Upper lobe of right lung (tissue), 1 donor: ENCODE measurements at places on chromosomes 2 and 18.

GRCh38 chr2:218961229-218961628 lies 1.8 kb downstream of the CDK5R2 start:
- no peak for DNase-seq

DNA sequence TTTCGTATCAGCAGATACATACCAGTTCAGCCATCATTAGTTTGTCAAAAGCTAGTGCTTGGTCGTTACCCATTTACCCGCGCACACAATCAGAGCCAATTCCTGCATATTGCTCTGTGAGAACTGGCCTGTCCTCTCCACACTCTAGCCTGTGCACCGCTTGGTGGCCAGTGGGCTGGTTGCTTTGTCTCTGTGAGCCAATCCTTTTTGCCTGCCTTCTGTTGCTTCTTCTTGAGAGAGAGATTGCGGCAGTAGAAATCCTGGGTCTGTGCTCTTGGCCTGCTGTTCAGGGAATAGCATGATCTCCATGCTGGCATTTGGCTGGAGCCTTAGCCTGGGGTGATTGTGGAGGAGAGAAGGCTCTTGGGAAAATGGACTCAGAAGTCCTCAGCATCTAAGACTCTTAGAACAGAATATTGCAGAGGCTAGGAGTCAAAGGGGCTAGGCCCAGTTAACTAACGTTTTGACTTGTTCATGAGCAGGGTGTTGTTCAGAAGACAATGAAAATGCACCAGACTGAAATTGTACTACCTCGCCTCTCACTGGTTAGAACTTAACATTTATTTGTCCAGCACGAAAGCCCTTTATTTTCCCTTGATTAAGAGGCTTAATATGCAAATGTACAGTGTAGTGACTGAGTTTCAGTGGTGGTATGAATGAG lies 37.1 kb downstream of the MAP4K4 start:
- no peak for DNase-seq

DNA sequence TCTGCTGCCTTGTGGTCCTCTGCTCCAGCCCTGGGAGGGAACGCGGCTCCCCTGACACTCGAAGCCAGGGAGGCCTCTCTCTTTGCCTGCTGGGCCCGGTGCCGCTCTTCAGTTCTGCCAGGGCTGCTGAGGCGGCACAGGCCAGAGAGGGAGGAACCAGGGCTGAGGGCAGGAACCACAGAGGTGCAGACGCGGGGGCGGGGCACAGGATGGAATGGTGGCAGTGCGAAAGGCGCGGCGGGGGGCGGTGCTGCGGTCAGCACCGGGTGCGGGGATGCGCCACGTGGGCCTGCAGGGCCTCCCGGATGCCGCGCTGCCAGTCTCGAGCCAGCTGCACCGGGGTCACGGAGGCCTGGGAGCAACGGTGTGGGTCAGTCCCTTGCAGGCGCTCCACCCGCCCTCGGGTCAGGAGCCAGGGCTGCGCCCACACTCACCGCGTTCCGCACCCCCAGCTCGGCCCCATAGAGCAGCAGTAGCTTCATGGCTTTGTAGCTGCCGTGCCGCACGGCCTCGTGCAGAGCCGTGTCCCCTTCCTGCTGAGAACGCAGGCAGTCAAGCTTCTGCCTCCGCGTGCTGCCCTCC lies 4.4 kb downstream of the ANKRD23 start:
- DNase-seq, result peak; percentile 88

DNA sequence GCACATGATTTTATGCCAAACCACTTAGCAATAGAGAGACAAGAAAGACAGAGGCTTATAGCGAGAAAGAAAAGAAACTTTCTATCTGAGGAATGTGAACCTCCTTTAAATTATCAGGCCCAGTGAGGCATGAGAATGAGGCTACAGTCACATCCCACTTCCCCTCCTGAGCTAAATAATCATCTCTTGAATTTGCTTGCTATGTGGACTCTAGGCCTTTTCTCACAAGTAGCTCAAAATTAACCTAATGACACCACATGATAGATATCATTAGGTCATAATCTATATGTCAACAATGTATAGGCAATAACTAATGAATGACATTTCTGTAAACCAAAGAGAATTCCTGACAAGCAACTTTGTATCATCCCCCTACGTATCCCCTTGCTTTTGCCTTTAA lies 301.5 kb upstream of the MGAT5 start:
- no peak for DNase-seq

GRCh38 chr2:124027182-124027581 lies 2.1 kb downstream of the CNTNAP5 start:
- DNase-seq, result no peak

DNA sequence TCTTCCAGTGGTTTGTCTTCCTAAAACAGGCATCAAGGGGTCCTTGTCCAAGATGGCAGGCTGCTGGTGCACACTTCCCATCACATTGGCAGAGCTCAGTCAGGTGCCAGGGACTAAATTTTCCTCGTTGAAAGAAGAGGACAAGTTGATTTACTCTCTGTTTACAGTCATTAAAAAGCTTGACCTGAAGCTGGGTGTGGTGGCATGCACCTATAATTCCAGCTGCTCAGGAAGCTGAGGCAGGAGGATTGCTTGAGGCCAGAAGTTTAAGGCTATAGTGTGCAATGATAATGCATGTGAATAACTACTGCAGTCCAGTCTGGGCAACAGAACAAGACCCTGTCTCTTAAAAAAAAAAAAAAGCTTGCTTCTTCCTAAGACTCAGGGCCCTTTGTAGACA lies 3.6 kb upstream of the PLB1 start:
- DNase-seq, result no peak

GRCh38 chr2:3420076-3420768 lies 40.7 kb downstream of the TRAPPC12 start:
- no peak for DNase-seq

DNA sequence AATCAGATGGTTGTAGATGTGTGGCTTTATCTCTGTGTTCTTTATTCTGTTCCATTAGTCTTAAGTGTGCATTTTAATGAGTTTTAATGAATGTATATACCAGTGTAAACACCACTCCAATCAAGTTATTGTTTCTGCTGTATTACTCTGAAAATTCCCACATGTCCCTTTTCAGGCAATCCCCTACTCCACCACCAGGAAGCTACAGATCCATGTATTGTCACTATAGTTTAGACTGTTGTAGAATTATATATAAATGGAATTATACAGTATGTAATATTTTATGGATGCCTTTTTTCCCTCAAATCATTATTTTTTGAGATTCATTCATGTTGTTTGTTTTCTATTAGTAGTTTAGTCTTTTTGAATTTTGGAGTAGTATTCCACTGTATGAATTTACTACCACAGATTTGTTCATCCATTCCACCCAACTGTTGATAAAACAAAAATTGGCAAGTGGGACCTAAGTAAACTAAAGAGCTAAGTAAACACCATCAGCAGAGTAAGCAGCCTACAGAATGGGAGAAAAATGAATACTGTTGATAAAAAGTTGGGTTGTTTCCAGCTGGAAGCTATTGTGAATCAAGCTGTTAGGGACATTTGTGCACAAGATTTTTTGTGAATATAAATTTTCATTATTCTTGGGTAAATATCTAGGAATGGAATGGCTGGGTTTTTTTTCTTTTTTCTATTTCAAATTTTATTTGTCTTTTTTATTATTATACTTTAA lies 262.0 kb downstream of the CAMKMT start:
- DNase-seq, result no peak

- DNase-seq, result no peak
These were observed 95.0 kb downstream of the TNFRSF11A start for GRCh38 chr18:62420151-62420512.

DNA sequence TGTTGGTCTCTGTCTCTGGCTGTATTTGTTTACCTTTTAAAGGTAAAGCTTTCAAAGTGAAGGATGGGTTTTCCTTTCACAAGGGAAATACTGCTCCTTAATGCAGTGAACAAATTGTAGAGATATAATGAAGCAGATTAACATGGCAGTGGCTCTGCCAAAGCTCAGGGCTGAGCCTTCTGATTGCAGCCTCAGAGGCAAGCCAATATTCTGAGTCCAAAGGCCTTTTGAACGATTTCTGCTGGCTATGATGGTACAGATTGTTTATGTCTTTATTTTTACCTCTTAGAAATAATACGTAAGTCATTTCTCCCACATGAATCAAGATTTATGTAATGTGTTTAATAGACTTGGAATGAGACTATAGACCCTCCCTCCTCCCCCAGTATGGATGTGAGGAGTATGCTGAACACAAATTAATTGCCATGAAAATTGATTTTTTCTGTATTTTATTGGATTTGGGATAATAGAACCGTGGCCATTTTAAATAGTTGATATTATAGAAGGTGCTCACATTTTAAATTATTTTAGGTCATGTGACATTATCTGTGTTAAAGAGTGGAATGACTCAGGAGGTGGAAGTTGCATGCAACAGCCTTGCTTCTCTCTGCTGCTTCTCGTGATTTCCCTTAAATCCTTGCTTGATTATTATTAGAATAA lies 772 bp downstream of the SCN2A start:
- no peak for DNase-seq

DNA sequence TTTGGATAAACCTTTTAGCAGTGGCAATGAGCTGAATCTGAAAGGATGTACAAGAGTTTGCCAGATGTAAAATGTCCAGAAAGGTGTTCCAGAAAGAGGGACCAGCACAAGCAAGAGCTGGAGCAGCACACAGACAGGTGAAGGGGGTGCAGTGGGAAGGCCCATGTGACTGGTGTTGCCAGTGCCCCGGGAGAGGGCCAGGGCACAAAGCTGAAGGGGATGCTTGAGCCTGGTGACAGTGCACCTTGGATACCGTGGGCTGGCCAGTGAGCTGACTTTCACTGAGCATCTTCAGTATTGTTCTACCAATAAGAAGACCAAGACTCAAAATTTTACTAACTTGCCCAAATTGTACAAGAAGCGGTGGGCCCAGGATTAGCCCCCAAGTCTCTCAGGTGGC lies 132.3 kb upstream of the ALPP start:
- no peak for DNase-seq

- DNase-seq, result no peak
These were observed 109.9 kb upstream of the DTNA start for GRCh38 chr18:34600158-34600557.

DNA sequence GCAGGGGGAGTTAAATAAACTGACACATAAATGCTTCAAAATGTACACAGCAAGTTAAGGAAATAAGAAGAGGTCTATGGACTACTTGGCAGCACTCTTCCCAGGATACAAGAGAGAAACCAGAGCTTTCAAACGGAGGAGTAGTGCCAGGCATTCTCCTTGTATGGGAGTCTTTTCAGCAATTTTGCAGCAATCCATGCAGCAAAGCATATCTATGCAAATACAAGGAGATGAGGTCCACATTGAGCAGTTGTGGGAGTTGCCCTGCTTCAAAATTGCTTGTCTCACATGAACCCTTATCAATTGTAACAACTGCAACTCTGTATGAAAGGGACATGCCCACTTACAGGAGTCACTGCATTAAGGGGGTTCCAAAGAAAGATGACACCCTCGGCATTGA lies 37.8 kb downstream of the SCN9A start:
- no peak for DNase-seq

GRCh38 chr18:21484851-21485636 lies 115.5 kb downstream of the ESCO1 start:
- no peak for DNase-seq

GRCh38 chr18:51398104-51398503 lies 200.6 kb upstream of the MEX3C start:
- DNase-seq, result no peak

DNA sequence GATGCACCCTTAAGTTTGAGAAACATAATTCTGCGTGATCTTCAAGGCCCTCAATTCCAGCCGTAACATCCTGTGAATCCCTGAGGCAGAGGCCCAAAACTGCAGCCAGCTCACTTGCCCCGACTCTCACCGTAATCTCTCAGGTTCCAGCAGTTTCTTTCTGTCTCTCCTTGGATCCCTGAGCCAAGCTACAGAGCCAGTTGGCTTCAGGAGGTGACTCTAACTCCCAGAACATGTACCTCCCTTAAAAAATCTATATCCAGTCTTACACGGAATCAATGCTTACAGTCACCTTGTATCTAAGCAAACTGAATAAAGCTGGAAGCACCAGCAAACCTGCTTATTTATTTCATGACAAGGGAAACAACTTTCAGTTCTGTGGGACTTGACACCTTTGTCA lies 300.4 kb downstream of the SETBP1 start:
- DNase-seq, result no peak

DNA sequence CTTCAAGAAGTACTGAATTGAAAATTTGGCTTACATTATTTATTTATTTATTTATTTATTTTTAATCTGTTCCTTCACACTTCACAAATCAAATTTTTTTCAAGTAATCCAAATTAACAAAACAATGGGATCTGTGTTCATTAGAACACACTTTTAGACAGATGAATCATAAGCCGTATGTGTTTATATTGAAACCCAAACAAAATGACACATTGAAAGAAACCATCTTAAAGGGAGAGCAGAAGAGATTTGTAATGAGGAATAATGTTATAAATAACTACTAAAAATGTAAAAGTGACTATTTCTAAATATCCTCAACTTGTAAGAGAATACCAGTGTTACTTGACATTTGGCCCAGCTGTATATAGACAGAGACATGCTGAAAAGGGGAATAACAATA lies 991.0 kb upstream of the CHAC2 start:
- DNase-seq, result no peak

DNA sequence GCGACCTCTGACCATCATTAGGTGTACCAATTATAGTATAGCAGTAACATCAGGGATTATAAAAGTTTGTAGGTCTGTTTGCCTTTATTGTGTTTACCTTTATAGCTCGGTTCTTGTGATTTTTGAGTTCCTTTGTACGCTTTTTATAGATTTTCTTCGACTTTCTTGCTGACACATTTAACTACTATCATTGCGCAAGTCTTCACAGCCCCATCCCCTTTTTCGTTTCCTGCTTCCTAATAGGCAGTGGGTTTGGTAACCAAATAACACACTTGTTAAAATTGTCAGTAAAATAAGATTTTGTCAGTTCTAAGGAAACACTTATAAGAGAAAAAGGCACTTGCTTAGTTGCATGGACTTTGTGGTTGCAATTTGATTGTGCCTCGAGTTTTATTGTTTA lies 541.5 kb downstream of the LRP1B start:
- DNase-seq, result no peak

DNA sequence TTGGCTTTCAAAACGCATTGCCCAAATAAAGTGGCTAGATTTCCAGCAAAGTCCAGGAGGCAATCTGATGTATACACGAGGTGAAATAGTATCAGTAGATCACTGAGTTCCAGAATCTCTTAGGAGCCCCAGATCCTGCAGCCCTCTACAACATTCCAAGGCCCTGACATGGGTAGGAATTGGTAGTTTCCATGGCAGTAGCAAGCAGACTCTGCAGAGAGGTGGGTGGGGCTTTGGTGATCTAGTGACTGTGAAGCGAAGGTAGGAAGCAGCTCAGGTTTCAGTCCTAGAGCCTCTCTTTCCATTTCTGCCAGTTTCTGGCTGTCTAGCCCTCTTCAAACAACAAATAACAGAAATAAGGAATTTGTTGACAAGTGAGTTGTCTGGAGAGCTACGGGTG lies 13.8 kb upstream of the SGPP2 start:
- DNase-seq, result no peak
